ENCODE measurements at places on chromosomes 4 and X. TPM values are rescaled to one million over a fixed set of nuclear protein-coding genes. Genes with fewer than 3 reads are reported as not detected.
A peak's percentile ranks its signal among the peaks of the same experiment; 100 is the strongest.

DNA sequence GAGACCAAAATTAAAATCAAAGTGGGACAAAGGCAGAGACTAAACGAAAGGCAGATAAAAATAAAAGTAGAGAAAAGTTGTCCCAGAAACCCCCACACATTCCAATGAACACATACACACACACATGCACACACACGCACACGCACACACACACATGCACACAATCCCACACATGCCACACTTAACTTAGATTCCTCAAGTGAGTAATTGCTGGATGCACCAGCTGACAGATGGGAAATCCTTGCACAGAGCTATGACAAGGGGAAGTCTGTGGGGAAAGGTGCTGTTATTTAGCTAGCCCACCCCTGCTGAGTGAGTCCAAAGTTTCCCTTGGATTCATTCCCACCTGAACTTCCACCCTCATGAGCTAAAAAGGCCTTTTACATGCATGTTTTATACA, 233.9 kb downstream of the RAB28 start:
- DNase-seq: no peak

The PPBP gene
- 0.74 TPM for total RNA-seq

GRCh38 chr4:72320223-72320948, 248.6 kb downstream of the ADAMTS3 start:
- no peak for DNase-seq

The CA5B gene
- total RNA-seq: 3.6 TPM

The FHDC1 gene
- 0.35 TPM for total RNA-seq

GRCh38 chrX:24774650-24775049, 80.9 kb downstream of the POLA1 start:
- no peak for DNase-seq

The KCNIP4 gene
- total RNA-seq: not detected

- DNase-seq: peak; percentile 44
Measured at GRCh38 chrX:154046031-154046781, 26.5 kb upstream of the IRAK1 start.

GRCh38 chrX:13305108-13305507, 14.7 kb downstream of the ATXN3L start:
- no peak for DNase-seq

- DNase-seq: no peak
Measured at GRCh38 chr4:37976507-37976906, 16.3 kb downstream of the PTTG2 start.

- no peak for DNase-seq
Measured at GRCh38 chrX:154382483-154383069, 3.5 kb downstream of the EMD start.

DNA sequence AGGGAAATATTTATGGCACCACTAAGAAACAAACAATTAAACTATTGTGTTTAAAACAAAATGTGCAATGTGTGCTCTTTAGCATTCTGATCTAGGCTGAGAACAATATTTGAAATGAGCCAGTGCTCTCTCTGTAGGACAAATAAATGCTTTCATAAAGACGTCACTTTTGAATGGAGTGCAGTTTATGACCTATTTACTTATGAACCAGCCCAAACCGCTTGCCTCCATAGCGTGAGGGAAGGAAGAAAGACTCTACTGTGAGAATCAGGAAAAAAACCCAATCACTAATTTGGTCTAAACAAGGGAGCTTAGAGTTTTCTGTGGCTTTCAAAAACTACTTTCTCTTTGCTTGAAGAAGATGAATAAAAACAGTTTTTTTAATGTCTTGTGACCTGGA, 39.4 kb downstream of the SAT1 start:
- DNase-seq: no peak

DNA sequence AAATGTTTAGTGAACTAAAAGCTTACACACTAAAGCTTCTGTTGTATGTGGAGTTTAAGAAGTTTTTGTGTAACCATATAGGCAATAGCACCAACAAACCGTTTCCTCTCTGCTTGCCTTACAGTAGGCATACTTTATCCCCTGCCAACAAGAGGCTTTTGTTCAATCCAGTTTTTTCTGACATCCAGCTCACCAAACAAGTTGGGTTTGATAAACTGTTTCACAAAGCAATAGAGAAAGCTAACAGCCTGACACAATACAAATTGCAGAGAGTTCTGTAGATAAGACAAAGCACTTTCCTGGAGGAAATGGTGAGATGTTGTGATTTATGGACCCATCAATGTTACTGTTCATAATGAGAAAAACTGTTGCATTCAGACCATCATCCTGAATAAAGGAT, 53.8 kb downstream of the PACRGL start:
- DNase-seq: no peak

Data from left ventricle myocardium superior (tissue), 1 donor.